ENCODE measurements at places on chromosomes 5 and 9.

DNA sequence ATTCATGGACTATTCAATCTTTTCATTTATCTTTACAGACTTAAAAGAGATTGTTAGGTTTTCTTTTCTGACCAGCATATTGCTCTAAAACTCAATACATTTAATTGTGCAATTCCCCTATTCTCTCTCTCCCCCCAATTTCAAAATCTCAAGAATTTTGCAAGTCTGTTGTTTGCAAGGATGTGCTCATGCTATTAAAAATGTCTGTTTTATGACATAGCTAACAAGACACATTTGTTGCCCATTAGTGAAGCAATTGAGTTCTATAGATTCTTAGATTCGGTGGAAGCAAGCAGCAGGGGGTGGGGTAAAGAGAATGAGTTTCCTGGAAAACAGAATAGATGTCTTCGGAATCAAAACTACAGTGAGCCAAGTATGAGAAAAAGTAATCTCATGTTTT, 8.5 kb upstream of the CSNK1A1 start:
- DNase-seq = peak; percentile 63

GRCh38 chr9:35482071-35482470, 7.8 kb upstream of the RUSC2 start:
- no peak for DNase-seq

DNA sequence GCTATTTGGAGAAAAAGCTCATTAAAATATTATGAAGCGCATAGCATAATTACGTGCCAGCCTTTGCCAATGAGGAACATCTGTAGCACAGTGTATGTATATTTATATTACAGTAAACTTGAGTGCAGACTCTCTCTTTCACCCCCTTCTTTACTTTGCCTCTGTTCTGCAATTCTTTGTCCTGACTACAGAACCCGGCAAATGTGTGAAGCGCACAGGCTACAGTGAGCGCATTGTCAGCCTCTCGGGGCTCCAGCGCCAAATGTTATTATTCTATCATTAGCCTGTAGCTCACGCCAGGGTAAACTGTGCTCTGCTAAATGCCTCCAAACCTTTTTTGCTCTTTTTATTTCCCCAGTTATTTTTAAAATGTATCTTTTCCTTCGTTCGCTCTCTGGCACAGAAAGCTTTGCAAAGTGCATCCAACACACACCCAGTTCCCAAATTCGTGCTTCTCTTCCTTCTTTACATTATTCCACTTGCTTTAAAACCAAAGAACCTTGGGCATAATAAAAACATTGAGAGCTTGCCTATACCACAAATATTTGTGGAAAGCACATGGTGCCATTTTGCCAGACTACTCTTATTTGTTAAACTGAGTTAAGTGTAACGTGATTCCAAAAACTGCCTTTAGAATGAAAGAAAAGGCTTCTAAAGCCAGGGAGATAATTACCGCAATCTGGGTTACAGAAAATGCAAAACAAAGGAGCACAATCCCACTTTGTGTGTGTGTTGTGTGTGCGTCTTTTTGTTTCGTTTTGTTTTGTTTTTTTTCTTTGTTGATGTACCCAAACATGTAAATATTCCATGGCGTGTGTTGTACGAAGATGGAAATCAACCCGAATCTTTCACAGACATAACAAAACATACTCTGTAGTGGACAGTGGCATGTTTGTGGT, 164.1 kb upstream of the MPDZ start:
- DNase-seq = no peak

DNA sequence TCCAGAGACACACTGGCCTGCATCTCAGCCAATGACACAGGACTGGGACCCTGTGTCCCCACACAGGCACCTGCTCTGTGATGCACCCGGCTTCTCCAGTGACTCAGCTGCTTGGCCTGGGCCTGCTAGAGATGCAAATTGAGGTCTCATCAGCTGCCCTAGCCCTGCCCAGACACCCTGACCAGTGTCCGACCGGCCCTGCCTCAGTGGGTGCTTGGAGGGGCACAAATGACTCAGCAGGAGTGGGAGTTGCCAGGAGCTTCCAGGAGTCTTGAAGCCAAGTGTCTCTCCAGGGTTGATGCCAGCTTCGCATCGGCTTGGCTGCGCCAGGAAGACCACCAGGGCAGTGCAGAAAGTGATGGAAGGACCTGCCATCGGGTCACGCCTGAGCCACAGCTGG, 148.2 kb downstream of the ICE1 start:
- no peak for DNase-seq

DNA sequence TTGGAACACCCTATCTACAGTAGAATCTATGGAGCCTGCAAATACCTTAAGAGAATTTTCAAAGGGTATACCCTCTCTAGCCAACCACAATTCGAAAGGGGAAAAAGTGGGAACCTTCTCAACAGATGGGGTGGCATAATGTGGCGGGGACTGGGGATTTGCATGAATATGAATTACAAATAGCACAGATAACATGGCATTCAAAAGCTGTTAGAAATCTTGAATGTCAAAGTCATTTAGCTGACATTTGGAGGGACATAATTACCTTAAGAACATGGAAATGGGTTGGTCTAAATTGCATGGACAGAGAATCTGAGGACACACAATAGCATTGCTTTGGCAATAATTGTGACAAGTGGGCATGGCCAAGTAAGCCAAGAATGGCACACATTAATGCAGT, 23.2 kb upstream of the TYRP1 start:
- DNase-seq = no peak

DNA sequence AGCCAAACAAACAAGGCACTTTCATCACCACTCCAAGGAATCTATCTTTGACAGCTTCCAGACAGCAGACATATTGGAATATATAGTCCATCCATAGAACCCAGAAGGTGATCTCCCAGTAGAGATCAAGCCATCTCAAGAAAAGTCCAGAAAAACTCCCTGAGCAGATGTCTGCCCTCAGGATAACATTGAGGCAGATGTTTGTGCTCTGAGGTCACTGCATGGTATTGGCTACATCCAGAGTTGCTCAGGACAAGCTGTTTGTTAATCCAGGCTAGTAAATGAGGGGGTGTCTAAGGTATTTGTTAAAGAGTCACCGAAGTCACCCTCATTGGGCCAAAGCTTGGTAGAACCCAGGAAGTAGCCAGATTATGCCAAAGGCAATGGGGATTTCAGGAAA, 556.3 kb upstream of the KLF4 start:
- no peak for DNase-seq

- no peak for DNase-seq
These were observed 32.1 kb upstream of the SARDH start for GRCh38 chr9:133770076-133770777.

DNA sequence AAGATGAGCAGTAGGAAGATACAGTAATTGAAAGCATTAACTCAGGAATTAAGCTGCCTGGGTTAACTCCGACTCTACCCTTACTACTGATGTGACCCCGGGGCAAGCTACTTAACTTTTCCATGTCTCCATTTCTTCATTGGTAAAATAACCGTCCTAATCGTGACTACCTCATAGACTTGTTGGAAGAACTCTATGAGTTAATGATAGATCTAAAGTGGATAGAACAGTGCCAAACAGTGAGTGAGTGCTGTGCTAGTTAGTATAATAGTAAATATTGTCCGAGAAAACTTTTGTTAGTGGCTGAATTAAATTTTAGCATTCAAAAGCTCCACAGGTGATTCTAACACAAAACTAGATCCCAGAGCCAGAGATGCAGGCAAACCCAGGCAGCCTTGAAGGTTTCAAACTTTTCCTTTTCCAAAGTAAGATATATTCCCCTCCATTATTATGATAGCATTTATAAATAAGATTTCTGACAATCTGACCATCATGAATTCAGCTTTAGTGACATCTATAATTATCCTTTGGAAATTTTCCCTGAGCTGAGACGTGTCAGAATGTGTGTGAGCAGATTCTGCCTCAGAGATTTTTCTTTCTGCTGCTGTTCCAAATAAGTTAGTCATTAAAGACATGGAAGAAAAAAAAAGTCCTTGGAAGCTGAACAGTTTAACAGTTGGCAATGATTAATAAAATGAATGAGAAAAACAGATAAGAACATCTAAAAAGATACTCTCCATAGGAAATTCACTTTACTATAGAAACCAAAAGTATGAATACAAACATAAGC, 369.5 kb downstream of the PRELID2 start:
- DNase-seq = no peak

- peak; percentile 54 for DNase-seq
These were observed 9.5 kb downstream of the SLC35A4 start for GRCh38 chr5:140574165-140574564.

DNA sequence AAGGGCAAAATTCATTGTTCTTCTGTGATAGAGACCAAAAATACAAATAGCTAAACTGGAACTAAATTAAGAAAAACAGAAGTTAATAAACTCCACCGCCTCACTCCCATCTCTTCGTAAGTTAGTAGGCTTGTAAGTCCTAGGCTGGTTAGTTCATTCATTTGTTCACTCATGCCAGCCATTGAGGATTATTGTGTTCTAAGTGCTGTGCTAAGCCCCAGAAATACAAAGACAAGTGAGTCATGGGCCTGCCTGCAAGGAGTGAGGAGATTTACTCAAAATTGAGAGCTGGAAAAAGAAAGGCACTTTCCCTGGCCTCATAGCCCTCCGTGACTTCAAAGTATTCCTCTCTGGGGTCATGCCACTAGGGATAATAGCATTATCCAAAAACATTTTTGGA, 8.5 kb downstream of the DOCK8 start:
- DNase-seq = peak; percentile 57

GRCh38 chr5:148751025-148751424, 75.4 kb upstream of the ADRB2 start:
- peak; percentile 88 for DNase-seq
